ENCODE measurements at places on chromosomes 2 and 18.

- DNase-seq = no peak
These were observed 71.7 kb upstream of the SIX3 start for GRCh38 chr2:44869761-44870160.

- DNase-seq = no peak
These were observed 134.9 kb upstream of the ZFP36L2 start for GRCh38 chr2:43361286-43361685.

- no peak for DNase-seq
These were observed 15.3 kb downstream of the FAM168B start for GRCh38 chr2:131077966-131078365.

- peak; percentile 6 for DNase-seq
These were observed 1.8 kb downstream of the REL start for GRCh38 chr2:60882971-60883753.

- no peak for DNase-seq
These were observed 12.2 kb upstream of the HDAC4 start for GRCh38 chr2:239412905-239413603.

DNA sequence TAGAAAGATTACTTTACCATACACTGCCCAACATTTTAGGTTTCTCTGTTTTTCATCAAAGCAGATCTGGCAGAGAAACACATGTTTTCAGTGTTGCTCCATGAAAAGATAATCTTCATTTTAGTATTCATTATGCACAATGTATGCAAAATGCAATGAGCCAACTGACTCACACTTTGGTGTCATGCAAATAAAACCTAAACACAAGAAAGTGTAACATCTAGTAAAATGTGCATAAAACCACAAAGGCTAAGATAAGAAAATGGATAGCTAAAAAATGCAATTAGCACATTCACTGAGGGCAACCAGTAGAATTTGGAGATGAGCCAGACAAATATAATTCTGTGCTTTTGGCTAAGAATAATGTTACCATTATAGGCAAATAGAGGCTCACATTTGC is 203.5 kb upstream of the UBE2E3 start:
- DNase-seq = no peak

GRCh38 chr2:118223992-118224894 is 136.0 kb downstream of the INSIG2 start:
- DNase-seq = peak; percentile 33

- DNase-seq = no peak
These were observed 2.5 kb upstream of the HOXD4 start for GRCh38 chr2:176148751-176149421.

DNA sequence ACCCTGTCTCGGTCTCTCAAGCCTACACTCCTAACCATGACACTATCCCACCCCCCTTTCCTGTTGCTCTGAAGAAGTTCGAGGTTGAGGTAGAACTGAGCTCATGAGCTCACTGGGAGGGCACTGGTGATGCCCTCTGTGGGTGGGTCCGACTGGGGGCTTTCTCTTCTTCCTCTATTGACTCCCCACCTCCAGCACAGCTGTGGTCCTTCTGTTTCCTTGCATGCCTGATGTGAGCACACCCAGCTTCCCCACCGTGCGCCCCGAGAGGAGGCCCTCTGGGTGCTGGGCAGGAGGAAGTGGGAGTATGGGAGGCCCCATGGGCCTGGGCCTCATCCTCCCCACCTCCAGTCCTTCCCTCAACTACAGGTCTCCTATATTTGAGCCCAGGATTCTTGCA is 20.9 kb downstream of the SPEG start:
- no peak for DNase-seq

GRCh38 chr18:7482342-7482741 is 84.8 kb upstream of the PTPRM start:
- DNase-seq = no peak

All from RWPE1 (cell line).